Epithelial cell of proximal tubule (primary cell): ENCODE measurements at places on chromosomes 7 and 10.

DNA sequence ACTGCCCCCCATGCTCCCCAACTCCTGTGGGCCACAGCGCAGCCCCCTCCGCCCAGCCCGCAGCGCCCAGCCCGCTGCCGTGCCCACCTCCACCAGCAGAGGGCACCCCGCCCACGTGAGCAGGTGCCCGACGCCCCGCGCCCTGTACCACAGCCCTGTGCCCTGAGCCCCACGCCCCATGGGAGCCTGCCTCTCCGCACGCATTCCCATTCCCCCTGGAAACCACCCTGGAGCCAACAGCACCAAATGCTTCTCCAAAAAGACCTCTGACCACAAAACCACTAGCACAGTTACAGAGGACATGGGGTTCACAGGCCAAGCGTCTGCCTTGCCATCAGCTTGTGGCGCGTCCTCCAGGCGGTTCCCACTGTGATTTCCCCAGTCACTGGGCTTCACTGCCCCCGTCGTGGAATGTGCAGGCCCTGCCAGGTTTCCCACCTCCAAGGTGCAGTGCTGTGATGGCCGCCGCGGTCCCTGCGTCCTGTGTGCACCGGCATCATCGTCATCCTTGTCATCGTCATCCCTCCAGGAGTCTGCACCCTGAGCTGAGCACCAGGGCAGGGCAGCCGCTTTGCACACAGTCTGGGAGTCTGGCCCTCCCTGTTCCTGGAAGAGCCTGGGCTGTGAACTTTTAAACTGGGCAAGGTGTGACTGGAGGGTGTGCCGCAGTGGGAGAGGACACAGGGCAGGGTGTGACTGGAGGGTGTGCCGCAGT is 61.7 kb downstream of the PWWP2B start:
- no peak for DNase-seq

DNA sequence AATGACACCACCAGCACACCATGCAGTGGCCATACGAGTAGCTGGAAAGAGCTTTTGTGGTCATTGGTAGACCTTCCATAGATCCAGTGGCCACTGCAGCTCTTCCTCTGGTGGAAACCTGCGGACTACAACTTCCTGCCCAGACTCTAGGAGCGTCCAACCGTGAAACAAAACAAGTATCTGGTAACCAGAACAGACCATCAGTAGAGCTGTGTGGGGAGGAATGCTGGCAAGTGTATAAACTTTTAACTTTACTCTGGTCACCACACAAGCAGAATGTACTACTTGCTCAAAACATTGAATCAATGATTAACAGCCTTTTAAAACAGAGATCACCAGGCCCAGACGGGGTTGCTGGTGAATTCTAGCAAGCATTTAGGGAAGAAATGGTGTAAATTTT is 154.7 kb upstream of the DGKB start:
- peak; percentile 94 for DNase-seq

DNA sequence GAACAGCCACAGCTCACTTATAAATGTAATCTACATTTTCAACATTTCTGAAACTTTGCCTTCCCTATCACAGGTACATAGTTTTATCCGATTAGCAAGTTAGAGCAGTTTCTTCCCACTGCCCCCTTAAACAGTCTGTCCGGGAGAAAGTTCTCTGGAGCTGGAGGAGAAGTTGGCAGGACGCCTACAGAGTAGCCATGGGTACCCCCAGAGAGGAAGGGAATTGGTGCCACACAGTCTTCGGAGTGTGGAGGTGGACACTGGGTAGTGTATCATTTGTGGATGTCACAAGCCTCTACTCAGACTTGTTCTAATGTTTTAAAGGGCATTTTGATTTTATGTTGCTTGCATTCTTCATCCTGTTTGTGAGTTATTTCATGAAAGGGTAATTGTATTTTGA is 39.0 kb downstream of the TAF3 start:
- DNase-seq: no peak

DNA sequence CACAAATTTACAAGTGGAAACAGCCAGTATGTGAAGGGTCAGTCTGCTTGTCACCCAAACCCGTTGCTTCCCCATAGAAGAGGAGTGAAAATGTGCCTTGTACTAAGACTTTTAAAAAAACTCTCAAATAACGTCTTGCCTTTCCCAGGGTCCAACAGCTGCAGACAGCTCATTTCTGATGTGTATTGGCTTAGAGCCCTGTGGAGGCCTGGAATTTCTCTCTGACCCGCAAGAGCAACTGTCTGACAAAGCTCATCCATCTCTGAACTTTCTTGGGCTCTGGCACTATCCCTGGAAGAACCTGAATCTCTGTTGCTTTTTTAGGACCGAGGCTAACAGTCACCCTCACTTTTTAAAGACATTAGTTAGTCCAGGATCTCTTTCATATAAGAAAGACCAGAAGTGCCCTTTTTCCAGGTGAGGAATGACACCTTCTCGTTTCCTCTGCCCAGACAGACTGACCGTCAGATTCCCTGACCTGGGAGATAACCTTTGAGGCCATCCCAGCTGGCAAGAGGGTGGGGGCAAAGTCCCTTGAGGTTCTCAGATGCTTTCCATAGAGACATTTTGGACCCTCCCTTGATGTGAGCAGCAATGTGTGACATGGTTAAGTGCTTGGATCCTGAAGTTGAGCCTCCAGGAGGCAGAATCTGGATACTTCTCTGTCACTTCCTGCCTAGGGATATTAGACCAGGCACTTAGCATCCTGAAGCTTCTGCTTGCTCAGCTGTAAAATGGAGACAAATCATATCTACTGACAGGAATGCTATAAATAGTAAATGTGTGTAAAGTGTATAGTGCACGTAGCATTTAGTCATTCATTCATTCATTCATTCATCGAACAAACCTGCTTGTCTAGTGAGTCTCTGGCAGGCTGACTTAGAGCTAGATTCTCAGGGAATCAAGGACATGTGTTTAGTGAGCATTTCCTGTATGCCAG is 4.5 kb upstream of the NODAL start:
- DNase-seq: no peak

DNA sequence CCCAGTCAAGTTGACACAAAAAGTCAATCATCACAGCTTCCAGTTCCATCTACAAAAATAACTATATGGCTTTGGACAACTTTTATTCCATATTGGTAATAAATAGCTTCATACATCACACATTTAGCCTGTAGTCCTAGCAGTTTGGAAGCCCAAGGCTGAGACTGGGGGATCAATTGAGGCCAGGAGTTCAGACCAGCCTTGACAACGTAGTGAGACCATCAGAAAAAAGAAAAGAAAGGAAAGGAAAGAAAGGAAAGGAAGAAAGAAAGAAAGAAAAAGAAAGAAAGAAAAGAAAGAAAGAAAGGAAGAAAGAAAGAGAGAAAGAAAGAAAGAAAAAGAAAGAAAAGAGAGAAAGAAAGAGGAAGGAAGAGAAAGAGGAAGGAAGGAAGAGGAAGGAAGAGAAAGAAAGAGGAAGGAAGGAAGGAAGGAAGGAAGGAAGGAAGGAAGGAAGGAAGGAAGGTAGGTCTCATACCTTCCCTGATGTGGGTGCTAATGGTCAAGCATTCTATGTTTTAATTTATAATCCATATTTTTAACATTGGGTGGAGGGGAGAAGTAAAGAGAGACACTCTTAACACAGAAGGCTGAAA is 37.8 kb downstream of the CAV1 start:
- DNase-seq: no peak

- DNase-seq: no peak
These were observed 63.1 kb downstream of the DLG5 start for GRCh38 chr10:77863446-77863845.

GRCh38 chr7:121041516-121042148 is 53.1 kb downstream of the CPED1 start:
- no peak for DNase-seq

- no peak for DNase-seq
These were observed 633.9 kb upstream of the MBL2 start for GRCh38 chr10:53406532-53406931.

GRCh38 chr7:39613577-39613976 is 9.8 kb upstream of the RALA start:
- DNase-seq: no peak

- DNase-seq: no peak
These were observed 1228.6 kb upstream of the SORCS1 start for GRCh38 chr10:108393089-108393488.

GRCh38 chr7:105839266-105839665 is 37.1 kb downstream of the ATXN7L1 start:
- no peak for DNase-seq
